ENCODE measurements at places on chromosomes 1 and 21. TPM values are rescaled to one million over a fixed set of nuclear protein-coding genes. Genes with fewer than 3 reads are reported as not detected.
A peak's percentile ranks its signal among the peaks of the same experiment; 100 is the strongest.

The RUNX3 gene
- 7.9 TPM for total RNA-seq

- no peak for DNase-seq
Observed at GRCh38 chr1:221839321-221839720, 97.4 kb upstream of the DUSP10 start.

DNA sequence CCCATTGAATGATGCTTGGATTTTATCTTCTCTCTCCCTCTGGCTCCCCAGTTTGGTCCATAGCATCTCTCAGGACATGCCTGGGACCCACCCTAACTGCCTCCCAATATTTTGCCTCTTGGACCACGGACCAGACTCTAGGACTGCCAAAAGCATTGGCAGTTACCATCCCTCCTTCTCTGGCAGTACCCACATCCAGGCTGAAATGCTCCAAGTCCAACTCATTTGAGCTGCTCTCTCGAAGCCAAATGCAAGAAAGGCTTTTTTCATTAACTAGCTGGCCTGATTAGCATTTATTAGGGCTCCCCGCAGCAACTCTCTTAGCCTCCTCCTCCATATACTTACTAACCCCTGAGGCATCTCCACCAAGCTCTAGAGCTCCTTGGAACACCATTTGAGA, 140.0 kb upstream of the GRIK3 start:
- DNase-seq = no peak

DNA sequence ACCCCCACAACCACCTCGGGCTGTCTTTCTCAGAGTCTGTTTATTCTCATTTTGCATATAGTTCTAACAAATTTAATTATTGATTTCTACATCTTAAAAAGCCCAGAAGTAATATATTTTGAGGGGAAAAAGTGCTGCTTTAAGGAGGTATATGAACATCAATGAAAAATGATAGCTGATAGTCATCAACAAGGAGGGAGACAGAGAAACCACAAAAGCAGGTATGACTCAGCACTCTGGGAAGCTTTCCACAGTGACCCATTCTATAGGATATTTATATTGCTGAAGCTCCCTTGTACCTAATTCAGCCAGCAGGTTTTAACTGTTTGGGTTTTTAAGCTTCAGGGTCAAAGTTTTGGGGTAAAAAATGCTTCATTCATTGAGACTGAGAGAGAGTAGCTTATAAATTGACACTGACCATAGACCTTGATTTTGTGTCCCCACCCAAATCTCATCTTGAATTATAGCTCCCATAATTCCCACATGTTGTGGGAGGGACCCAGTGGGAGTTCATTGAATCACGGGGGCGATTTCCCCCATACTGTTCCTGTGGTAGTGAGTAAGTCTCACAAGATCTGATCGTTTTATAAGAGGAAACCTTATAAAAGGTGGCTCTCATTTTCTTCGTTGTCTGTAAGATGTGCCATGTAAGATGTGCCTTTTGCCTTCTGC, 27.4 kb downstream of the VANGL1 start:
- DNase-seq = no peak

- no peak for DNase-seq
Observed at GRCh38 chr1:116572771-116573430, 2.1 kb upstream of the CD58 start.

GRCh38 chr1:182807907-182808306, 18.3 kb downstream of the NPL start:
- no peak for DNase-seq

DNA sequence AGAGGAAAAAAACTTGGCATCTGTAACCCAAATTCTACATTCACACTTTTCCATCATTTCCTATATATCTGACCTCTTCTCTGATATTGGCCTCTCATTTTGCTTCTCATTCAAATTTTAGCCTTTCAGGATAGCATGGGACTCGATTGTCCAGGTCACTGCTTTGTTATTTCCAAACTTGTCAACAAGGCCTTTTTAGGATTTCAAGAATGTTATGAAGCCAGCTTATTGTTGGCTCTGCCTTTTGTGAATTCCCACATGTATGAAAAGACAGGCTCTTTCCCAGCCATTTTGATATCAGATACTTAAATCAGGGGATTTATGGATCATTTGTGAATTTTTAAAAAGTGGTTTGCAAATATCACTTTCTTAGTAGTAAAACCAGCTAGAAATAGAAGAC, 663.5 kb downstream of the NCAM2 start:
- no peak for DNase-seq

The PAPPA2 gene
- 93.5 TPM for total RNA-seq

The TBX19 gene
- total RNA-seq = 2.0 TPM

GRCh38 chr1:17053086-17053684, 647 bp downstream of the SDHB start:
- DNase-seq = no peak

The COL9A2 gene
- total RNA-seq = 13.8 TPM

GRCh38 chr1:159014003-159014571, 4.4 kb downstream of the IFI16 start:
- no peak for DNase-seq

The PTP4A2 gene
- 236 TPM for total RNA-seq

DNA sequence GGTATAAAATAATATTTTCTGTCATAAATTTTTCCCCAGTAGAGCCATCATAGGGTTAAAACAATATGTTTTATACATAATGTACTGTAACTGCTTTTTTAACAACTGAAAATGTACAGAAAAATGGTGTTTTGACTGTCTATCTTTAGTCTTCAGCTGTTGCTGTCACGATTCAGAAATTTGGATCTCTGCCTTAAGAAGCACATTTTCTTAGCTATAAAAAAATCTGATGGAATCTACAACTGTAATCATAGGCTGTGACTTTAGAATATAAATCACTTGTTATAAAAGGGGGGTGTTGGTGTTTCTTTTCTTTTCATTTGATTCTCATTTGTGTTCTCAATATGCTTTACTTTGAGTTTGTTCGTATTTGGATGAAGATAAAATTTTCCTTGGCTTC, 187.5 kb downstream of the PDE4B start:
- no peak for DNase-seq

The DNM3 gene
- 19.1 TPM for total RNA-seq

DNA sequence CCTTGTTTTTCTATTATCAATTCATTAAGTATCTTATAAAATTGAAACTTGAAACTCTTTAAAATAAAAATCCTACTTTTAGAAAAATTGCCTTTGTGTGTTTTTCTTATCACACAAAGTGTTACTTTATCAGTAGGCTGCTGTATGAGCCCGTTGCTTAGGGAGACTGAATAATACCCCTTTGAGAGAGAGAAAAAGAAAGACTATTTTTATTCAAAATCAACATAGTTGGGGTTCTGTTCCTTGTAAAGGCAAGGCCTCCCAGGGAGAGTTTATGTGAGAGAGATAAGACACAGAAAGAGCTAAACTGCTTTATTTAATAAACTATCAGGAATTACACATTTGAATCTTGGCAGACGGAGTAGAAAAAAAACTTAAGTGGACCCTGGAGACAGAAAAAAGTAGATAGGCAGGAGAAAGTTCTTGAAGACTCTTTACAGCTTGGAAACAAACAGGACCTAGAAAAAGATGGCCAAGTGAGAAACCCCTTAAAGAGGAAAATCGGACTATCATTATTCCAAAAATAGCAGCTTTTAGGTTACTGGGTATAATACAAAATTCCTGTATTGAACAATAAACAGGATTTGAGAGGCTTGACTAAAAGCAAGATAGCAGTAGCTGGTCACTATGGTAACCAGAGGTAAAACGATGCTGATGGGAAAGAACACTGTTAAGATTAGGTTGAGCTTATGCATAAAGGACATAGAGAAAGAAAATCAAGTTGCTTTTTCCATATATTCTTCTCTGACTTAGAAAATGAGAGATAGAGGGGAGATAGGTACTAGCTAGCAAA, 170.9 kb downstream of the LRRC7 start:
- no peak for DNase-seq

GRCh38 chr1:218080863-218081262, 204.2 kb upstream of the RRP15 start:
- no peak for DNase-seq

DNA sequence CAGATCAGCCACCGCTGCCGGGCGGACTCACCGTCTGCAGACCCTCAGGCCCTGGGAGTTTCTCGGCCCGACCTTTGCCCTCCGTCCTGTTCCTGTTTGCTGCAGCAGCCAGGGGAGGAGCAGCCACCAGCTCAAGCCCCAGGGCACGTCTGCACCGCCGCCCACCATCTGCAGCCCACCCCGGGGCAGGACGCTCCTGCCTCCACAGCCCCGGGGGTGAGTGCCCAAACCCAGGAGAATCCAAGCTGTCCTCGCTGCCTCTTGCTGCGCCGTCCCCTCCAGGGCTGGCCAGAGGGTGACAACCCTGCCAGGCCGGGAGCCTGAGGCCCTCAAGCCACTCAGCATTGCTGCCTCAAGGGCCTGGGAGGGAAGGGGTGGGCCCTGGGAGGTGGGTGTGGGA, 1.2 kb upstream of the SLC25A34 start:
- no peak for DNase-seq

DNA sequence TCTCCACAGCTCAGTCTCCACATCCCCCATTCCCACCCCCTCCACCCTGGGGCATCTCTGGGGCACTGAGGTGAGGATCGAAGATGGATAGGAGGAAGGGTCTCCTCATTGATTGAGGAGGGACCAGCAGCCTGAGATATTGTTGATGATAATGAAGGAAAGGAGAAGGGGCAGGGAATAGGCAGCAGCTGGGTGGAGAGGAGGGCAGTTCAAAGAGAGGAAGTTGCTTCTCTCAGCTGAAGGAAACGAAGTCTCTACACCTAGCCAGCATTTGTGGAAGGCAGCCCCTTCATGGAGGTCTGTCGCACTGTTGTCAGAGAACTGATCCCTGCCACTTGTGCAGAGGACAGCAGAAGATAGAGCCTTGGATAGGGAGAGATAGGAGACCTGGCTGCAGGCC, 5.7 kb downstream of the KNCN start:
- no peak for DNase-seq

- no peak for DNase-seq
Observed at GRCh38 chr21:35071347-35071746, 22.2 kb upstream of the RUNX1 start.

DNA sequence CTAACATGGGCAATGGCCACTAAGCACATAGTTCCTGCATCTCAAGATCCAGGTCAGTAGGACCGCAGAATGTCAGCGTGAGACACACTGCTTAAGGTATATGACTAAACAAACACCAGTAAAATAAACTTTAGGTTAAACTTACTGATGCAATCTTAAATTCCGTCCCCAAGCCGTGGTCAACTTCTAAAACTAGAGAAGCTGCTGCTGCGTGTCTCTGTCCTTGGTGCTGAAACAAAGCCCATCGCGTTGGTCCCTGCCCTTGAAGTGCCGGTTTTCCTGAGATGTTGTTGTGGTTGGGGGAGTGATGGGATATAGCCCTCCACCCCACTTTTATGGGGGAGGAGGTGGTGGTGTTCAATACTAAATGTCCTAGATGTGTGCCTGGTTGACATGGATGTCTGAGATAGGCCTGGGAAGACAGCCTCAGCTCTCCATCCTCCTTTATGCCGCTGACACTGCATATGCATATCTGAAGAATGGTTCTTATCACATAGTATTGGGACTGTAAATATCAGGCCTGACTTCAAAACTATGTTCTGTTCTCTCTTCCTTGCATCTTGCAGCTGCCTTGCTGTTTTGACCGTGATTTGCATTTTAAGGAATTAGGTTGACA, 72.0 kb upstream of the KCNA3 start:
- DNase-seq = peak; percentile 81

DNA sequence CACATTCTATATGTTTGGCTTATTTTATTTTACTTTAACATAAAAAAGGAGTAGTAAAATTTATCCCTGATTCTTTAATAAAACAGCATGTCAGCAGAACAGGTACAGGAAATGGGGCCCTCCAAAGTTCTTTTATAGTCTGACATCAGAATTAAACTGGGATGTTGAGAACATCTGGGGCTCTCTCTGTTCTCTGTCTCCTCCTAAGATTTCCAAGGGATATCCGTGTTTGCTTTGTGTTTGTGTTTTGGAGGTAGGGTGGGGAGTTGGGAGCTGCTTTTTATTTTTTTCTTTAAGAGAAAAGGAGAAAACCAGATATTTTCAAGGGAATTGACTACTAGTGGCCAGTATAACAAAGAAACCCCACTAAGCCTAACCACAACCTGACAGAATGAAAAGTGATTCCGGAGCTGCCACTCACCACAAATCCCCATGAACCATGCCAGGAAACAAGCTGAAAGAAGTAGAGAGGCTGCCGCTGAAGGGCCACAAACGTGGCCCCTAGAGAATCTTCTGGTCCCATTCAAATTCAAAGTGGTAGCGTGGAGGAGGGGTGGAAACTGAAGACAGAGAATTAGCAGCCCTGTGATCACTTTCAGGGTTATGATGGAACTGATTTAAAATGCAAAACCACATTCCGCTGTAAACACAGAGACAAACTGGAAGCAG, 369.6 kb upstream of the ADGRL2 start:
- no peak for DNase-seq

The PRELP gene
- 24.5 TPM for total RNA-seq

The GPR52 gene
- total RNA-seq = 2.7 TPM

DNA sequence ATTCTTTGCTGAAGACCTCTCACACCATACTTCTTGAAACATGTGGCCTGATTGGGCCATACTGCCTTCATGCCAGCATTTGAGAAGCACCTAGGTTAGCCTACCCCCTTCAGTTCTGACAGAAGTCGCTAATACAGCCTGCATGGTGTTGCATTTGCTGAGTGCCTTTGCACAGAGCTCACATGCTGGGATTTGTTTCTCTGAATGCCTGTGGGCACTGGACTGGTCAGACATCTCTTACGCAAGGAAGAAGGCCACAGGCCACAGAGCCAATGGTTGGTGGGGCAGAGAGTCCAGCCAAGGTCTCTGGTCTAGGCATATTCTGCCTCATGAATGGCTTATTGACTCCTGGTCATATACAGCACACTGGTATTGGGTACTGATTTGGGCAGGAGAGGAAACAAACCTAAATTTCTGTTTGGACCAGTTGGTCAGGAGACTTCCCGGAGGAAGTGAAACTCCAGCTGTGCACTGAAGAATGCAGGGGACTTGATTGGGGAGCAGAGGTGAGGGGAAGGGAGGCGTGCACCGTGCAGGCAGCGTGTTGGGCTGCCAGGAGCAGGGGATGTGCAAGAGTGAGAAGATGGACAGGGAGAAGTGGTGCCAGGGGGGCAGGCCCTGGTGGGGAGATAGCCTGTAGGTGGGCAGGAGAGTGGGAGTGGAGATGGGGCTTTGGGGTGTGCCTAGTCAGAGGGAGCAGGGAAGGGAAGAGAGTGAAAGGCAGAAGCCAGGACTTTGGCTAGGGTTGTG, 18.1 kb downstream of the URB2 start:
- DNase-seq = no peak

- no peak for DNase-seq
Observed at GRCh38 chr1:156717351-156717750, 10.9 kb upstream of the METTL25B start.

GRCh38 chr1:110249256-110249655, 39.1 kb downstream of the KCNC4 start:
- DNase-seq = no peak

The IFI16 gene
- total RNA-seq = 91.8 TPM

- DNase-seq = no peak
Observed at GRCh38 chr1:63453232-63453631, 69.8 kb downstream of the ITGB3BP start.

The SLC25A34 gene
- 1.5 TPM for total RNA-seq

DNA sequence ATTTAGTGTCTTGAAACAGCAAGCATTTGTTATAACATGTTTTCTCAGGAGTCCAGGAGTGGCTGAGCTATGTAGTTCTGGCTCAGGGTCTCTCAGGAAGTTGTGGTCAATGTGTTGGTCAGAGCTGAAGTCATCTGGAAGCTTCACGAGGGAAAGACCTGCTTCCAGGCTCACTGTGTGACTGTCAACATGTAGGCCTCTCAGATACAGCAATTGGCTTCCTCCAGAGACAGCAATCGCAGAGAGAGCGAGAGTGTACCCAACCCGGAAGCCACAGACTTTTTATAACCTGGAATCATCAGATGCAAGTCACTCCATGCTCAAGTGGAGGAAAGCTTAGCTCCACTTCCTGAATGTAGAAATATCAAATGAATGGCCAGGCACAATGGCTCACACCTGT, 40.9 kb downstream of the TNFRSF9 start:
- no peak for DNase-seq

The FAM163A gene
- not detected for total RNA-seq

The CD55 gene
- 69.5 TPM for total RNA-seq

Measured in kidney (tissue), 22 donors.